ENCODE measurements at places on chromosomes 7 and 10. TPM values are rescaled to one million over a fixed set of nuclear protein-coding genes. Genes with fewer than 3 reads are reported as not detected.
A peak's percentile ranks its signal among the peaks of the same experiment; 100 is the strongest.

CLDN3 gene
- total RNA-seq: 0.64 TPM

MEPCE gene
- total RNA-seq: 22.3 TPM

WASL gene
- total RNA-seq: 31.2 TPM

GPC2 gene
- 0.20 TPM for total RNA-seq

RBM48 gene
- 5.8 TPM for total RNA-seq

CNNM1 gene
- 0.36 TPM for total RNA-seq

DNA sequence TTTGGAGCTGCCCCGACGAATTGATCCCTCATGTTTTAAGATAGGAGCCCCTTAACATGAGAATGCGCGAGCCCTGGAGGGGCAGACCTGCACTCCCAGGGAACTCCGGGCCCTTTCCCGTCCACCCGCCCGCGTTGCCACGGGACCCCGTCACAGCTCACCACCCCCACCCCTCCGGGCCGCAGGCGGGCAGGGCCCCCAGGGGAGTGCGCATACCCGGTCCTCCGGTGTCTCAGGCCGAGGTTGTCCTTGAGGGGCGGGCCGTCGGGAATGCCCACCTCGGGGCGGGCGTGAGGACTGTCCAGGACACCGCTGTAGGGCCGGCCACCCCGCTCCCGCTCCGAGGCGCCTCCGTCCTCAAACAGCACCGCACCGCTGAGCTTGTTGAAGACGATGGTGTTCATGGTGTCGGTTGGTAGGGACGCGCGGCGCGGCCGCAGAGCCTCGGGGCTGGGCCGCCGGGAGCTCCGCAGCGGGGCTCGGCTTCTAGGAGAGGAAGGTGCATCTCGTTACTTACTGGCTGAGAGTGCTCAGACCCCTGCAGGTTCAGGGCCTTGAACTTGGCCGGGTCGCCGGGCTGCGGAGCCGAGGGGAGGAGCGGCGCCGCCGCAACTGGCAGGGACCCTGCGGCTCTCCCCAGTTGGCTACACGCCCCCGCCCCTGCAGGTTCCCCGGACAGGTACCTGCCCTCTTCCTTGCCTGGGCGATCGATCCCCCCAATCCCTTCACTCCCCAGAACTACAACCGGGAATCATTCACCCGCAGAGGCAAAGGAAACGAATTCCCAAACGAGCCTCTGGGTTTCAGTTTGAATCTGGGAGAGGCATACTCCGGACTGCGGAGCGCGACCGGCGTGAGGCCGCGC lies 2.4 kb downstream of the MKX start:
- ATAC-seq: peak; percentile 31

DNA sequence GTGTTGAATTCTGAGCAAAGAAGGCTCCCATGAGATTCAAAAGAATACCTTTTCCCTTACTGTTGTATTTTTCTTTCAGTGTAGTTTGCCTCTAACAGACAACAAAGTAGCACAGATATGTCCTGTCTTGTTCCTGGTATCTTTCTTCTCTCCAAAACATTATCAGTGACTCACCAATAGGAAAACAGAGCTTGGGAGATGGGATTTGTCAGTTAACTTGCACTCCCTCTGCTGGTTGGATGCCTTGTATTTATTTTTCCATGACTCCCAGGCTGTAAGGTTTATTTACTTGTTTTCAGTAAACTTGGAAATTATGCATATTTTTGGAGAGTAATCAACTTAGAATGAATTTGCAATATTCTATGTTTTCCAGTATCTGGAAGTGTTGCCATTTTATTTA lies 129.7 kb downstream of the SAMD9 start:
- peak; percentile 47 for ATAC-seq

DNA sequence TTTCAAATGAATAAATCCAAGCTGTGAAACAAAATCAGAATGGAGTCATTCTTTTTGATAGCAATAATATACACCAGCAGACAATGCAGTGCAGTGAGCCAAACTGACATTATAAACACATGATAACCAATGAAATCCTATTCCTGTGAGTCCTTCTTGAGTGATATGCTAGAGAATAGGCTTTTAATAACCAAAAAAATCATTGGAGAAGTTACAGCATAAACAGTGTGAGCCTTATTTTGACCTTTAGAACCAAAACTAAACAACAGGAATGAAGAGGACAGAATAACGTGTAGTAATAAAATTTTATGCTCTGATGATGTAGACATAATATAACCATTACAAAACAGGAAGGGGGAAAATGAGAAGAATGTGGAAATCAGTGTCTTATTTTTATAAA lies 8.7 kb downstream of the HUS1 start:
- ATAC-seq: no peak

DNA sequence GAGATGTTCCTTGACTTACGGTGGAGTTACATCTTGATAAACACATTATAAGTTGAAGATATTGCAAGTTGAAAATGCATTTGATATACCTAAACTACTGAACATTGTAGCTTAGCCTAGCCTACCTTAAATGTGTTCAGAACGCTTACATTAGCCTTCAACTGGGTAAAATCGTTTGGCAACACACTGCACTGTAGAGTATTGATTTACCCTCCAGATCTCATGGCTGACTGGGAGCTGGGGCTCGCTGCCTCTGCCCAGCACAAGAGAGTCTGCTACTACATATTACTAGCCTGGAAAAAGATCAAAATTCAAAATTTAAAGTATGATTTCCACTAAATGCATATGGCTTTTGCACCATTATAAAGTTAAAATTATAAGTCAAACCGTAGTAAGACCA lies 7.5 kb upstream of the AGR3 start:
- ATAC-seq: no peak

DNA sequence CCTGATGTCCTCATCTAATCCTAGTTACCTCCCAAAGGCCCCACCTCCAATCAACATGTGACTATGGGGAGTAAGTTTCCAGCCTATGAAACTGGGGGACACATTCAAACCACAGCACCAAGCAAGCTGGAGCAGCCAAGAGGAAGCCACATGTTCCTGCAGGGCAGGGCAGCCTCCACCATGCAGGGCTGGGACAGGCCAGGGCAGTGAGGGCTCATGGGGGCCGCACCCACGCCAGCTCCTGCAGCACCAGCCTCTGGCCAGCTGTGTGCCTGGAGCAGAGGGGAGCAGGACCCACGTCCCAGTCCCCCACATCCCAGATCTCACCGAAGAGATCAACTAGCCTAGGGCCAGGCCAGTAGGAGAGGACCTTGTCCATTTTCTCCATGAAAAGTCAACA lies 85.9 kb upstream of the INSIG1 start:
- ATAC-seq: no peak

GRCh38 chr10:87826653-87827052 lies 8.6 kb upstream of the ATAD1 start:
- ATAC-seq: no peak

- peak; percentile 59 for ATAC-seq
These were observed 573 bp downstream of the BLVRA start for GRCh38 chr7:43758822-43759683.

DNA sequence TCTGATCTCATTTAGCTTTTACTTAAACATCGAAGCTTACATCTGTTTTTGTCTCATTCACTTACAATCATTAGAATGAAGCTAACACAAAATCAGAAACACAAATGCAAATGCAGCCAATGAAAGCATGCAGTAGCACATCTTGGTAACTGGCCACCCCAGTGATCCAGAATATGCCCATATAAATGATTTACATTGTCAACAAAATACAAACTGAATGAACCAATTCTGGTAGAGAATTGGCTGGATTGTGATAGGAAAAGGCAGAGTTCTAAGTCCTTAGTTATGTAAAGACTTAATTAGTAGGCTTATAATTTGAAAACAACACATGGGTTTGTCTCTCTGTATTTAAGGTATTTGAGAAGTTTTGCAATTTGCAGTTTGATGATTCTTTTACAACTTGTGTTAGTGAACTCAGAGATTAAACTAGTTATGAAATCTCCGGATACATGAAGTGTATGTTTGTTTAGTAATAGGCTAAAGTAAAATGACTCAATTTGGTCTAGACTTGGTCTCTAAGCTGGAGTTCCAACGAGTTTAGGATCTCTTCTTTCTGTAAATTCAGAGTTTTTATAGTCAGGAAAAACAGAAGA lies 21.2 kb downstream of the TECTB start:
- no peak for ATAC-seq
